NCI-H1436 treated with DMSO at 0.1 percent for 48 hours (cell line): ENCODE measurements at places on chromosomes 7 and 10.

DNA sequence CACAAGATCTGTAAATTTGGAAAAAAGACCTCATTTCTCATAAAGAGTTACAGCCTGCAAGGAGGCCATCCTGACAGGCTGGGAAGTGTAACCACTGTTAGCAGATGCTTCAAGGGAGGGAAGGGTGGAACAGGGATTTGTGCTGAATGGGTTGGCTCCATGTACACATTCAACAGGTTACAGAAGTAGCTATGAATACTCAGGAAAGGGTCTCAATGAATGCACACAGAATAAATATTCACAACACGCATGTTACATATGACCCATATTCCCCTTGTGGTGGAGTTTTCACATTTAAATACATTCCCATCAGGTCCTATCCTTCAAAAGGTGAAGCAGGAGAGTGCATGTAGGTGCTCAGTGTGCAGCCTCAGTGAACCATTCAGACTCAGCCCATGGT, 316.4 kb upstream of the COBL start:
- no peak for DNase-seq

DNA sequence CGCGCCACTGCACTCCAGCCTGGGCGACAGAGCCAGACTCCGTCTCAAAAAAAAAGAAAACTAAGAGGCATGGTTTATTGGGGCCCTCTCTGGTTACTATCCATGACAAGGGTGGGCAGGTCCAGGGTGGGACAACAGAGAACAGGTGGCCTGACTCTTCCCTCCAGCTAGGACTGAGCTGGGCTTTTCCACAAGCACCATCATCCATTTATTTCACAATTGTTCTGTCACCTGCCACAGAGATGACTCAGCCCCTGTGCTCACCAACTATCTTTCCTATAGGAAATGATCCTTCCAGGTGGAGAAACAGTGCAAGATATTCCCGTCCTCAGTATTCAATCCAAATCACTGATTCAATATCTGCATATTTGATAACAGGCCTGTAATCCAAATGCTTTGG, 44.9 kb upstream of the MYL10 start:
- no peak for DNase-seq

- no peak for DNase-seq
These were observed 20.6 kb downstream of the CALML5 start for GRCh38 chr10:5478694-5479305.

DNA sequence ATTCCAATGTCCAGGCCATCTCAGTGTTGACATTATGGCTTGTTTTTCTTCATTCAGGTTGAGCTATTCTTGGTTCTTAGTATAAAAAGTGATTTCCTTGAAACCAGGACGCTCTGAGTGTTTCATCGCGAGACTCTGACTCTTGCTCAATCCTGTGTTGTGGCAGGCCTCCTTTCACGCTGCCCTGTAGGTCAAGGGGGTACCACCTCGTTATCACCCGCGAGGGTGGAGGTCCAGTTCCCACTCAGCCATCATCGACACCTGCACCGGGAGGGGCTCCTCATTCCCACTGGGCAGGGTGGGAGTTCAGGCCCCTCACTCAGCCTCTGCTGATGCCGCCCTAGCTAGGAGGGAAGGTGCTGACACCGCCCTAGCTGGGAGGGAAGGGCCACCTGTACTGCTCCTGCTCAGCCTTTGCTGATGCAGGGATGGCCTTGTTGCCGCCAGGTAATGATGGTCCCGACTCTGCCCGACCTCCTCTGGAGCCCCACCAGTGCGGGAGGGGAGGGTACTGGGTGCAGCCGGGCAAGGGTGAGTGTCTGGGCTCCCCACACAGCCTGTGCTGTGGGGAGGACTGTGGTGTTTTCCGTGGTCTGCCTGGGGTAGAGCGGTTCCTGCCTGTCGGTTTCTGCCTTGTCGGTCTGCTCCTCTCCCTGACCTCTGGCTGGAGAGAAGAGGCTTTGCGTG, 16.4 kb downstream of the IQCE start:
- no peak for DNase-seq

DNA sequence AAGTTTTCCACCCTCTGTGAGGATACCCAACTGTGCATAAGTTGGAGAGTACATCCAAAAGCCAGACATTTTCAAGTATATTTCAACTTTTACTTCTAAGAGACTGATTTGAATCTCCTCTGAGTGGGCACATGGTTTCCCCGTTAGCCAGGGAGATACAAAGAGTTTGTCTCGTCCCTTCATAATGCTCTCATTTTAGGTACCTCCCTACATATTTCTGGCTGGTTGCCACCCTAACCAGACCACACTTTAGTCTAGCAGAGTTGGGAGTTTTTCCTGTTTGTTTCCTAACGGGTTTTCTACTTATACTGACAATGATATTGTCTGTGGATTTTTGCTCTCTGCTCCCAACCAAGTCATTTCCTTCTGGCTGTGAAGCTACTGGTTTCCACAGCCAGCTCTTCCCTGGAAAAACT, 180.3 kb downstream of the CCDC71L start:
- DNase-seq = no peak

DNA sequence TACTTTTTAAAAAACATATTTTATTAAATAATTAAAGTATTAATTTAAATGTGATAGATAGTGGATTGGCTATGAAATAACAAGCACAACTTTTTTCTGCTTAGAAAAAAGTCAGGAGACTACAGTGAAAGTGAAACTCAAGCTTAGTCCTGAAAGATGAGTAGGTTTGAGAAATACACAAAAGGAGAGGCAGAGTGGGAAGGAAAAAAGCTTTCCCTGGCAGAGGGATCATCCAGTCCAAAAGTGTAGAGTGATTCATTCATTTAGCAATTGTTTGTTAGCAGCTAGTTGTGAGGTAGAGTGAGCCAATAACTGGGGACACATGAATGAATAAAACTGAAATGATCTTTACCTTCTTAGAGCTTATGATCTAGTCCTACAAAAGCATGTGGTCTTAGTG, 93.5 kb downstream of the FOXP2 start:
- DNase-seq = no peak

DNA sequence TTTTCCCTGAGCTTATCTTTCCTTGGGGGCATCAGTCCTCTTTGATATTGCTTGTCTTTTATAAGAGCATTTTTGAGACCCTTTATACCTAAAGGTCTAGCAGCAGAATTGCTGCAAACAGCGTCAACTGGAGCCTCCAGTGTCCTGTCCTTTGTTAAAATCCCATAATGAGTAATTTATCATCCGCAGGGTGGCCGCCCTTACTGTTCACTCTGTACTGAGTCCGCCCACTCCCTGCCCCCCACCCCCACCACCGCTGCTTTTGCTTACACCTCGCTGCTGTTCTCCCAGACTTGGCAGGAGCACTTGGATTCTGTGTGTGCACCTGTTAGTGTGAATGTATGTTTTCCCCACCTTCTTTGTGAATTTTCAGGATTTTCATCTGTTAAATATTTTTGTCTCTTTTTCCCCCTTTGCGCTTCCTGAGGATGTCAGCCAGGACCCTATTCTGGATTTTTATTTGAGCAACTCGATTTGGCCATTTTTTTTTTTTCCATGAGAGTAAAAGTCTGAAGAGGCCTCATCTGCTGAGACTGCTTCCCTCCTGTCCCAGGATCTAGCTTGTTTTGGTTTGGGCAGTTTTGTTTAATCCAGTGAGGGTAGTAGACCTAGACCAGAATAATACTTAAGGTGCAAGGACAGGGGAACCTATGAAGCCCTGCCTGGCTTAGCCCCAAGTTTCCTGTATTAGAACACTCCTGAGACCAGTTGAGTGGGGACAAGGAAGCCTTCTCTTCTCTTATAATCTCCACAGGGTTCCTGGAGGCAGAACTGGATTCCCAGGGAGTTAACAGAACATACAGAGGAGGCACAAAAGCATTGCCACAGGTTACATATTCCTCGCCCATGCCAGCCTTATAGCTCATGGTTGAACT, 8.2 kb downstream of the AGFG2 start:
- DNase-seq = no peak
